ENCODE measurements at places on chromosomes 11 and 22. TPM values are rescaled to one million over a fixed set of nuclear protein-coding genes. Genes with fewer than 3 reads are reported as not detected.

POU2AF3 gene
- not detected for polyA plus RNA-seq

FIBIN gene
- polyA plus RNA-seq, result 0.36 TPM

UPK2 gene
- polyA plus RNA-seq, result 0.25 TPM

FJX1 gene
- 75.2 TPM for polyA plus RNA-seq

PRSS23 gene
- polyA plus RNA-seq, result 77.6 TPM

OR52E8 gene
- polyA plus RNA-seq, result not detected

MEI1 gene
- 0.18 TPM for polyA plus RNA-seq

SCGB1D2 gene
- not detected for polyA plus RNA-seq

PIWIL4 gene
- polyA plus RNA-seq, result 0.20 TPM

MMP8 gene
- not detected for polyA plus RNA-seq

OR8G5 gene
- not detected for polyA plus RNA-seq

XKR3 gene
- polyA plus RNA-seq, result not detected

UBQLNL gene
- 0.11 TPM for polyA plus RNA-seq

Measured in foreskin keratinocyte (primary cell).